ENCODE measurements at places on chromosomes 11 and 22.

DNA sequence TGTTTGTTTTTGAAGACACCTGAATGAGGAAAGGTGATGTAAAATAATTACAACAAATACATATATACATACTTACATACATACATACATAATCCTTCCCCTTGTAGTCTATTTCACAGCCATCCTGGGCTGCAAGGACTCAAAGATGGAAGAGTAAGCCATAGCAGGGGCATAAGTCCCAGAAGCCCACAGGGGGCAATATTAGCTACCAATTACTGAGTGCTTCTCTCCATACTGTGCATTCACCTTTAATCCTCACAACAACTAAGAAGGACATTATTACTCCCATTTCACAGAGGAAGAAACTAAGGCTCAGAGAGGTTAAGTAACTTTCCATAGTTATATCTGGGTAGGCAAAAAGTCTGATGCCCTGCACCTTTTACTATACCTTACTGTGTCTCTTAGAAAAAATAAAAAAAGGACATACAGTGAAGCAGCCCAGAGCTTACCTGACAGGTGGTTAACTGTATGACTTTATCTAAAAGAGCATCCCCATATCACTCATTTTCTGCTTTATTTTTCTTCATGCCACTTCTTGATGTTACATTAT, 2.7 kb downstream of the SERGEF start:
- no peak for DNase-seq

- DNase-seq, result no peak
These were observed 186.7 kb downstream of the CADM1 start for GRCh38 chr11:115317277-115318185.

DNA sequence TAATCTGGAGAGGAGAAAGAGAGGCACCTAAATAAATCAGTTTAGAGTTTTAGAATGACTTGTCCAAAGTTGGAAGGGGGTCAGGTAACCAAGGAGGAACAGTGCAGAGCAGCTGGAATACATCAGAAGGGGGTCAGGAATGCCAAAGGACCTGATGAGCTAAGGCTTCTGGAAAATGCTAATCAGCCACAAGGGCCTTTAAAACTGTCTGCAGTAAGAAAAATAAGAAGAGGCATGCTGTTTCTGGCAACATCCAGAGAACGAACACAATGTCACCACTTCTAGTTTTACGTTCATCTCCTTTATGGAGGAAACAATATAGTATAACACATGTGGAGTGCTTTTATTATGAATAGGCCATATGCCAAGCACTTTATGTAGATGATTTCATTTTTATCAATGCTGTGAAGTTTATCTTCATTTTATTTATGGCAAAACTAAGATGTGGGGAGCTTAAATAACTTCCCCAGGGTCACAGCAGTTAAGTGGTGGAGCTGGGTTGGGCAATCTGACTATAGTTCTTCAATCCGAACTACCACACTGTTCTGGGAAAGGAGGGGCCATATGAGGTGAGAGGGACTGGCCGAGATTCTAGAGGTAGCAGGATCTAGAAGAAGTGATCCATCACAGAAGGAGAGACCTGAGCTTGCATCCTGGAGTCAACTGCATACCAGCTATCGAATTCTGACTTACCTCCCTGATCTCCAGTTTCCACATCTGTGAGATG, 22.6 kb downstream of the ACO2 start:
- DNase-seq, result no peak

DNA sequence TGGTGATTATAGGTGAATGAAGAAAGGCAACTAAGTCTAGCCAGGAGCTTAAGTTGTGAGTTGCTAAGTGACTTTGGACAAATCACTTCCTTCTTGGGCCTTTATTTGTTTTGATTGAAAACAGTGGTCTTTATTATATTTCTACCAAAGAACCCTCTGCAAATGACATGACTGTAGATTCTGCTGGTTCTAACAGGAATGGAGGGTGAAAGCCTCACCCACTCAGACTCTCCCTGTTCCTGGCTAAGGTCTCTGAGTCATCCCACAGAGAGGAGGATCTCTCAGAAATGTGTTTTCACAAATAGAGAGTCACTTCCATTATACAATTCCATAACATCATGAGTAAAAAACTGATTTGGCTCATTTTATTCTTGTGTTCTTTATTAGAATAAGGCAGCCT, 583.9 kb upstream of the LRRC4C start:
- no peak for DNase-seq

- DNase-seq, result no peak
These were observed 12.8 kb downstream of the FRMD8 start for GRCh38 chr11:65399249-65399648.

- DNase-seq, result no peak
These were observed 14.4 kb upstream of the OR52K1 start for GRCh38 chr11:4467811-4468606.

GRCh38 chr11:73143126-73143838, 1.2 kb upstream of the FCHSD2 start:
- no peak for DNase-seq

DNA sequence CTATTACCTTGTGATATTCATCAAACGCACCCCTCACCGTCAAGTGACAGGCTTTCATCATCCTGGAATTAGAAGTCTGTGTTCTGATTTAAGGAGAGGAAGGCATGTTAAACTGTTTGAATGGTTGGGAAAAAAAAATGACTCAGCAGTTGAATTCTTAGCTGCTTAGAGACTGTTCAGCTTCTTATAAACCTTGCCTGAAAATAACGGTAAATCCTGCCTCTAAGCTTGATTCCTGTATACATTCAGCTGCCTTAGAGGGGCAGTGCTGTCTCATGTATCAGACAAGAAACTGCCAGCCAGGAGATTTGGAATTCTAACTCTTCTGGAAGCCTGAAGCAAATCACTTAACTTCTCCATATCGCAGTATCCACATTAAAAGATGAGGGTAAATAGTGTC, 437.4 kb downstream of the JRKL start:
- no peak for DNase-seq

All from activated T-cell treated with anti-CD3 and anti-CD28 coated beads for 1 hour (primary cell).